ENCODE measurements at places on chromosomes 3 and 15.

- DNase-seq: no peak
Measured at GRCh38 chr3:59566481-59566975, 516.7 kb upstream of the CFAP20DC start.

GRCh38 chr15:100241572-100242482 lies 99.9 kb downstream of the ADAMTS17 start:
- DNase-seq: no peak

DNA sequence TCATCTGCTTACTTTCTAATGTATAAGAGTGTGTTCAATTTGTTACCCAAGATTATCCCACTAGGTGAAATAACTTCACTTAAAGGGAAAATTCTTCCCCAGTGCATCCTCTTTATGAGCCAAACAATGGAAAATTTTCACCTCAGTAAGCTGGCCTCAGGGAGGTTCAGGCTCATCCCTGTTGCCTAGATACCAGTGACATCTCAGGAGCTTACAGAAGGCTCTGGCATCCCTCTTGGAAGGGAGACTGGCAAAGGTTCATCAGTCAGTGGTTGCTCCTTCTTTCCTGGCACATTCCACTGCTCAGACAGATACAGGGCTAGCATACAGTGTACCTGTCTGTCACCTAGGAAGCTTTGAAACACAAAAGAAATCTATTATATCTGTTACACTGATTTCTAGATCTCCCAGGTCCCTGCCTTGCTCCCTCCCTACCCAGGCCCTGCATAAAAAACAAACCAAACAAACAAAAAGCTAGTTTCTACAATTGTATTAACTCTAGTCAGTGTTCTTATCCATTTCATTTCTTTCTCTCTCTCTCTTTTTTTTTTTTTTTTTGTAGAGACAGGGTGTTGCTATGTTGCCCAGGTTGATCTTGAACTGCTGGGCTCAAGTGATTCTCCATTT lies 1.7 kb downstream of the IP6K2 start:
- peak; percentile 7 for DNase-seq

- peak; percentile 69 for DNase-seq
Measured at GRCh38 chr15:93644595-93644994, 555.6 kb upstream of the RGMA start.

DNA sequence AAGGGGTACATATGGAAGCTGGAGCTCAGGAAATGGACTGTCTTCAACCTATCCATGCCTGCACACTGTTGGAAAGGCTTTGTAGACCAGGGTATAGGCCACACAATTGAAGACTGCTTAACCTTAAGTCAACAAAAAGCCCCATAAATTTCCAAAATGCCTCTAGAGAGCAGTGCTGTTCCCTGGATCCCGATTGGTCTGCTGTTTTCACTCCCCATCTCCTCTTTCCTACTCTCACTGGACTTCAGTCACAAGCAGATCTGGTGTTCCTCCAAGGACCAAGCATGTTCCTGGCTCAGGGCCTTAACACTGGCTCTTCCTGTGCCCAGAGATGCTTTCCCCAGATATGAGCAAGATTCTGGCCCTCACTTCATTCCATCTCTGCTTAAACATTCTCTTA lies 22.8 kb upstream of the LRRC34 start:
- DNase-seq: no peak

DNA sequence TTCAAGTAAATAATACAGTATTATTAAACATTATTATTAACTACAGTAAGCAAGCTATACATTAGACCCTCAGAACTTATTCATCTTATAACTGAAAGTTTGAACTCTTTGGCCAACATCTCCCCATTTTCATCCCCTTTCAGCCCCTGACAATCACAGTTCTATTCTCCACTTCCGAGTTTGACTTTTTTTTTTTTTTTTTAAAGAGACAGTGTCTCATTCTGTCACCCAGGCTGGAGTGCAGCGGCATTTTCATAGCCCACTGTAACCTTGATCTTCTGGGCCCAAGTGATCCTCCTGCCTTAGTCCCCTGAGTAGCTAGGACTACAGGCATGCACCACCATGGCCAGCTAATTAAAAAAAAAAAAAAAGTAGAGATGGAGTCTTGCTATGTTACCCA lies 41.3 kb upstream of the LRIG1 start:
- no peak for DNase-seq

DNA sequence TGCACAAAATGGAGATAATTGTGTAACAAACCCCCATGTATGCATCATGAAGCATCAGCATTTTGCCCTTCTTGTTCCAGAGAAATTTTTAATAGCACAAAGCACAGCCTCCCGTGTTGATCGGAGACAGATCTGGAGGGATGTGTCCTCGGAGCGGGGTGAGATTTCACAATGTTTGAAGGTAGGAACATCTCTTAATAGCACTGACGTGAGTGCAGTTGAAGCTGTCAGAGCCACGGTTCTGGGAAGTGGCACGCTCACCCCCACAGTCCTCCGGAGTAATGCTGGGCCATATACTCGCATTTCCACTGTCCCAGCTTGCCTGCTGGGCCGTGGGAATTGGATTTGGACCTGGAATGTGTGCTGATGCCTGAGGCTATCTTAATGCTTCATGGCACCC lies 24.1 kb downstream of the ARPP21 start:
- DNase-seq: no peak

DNA sequence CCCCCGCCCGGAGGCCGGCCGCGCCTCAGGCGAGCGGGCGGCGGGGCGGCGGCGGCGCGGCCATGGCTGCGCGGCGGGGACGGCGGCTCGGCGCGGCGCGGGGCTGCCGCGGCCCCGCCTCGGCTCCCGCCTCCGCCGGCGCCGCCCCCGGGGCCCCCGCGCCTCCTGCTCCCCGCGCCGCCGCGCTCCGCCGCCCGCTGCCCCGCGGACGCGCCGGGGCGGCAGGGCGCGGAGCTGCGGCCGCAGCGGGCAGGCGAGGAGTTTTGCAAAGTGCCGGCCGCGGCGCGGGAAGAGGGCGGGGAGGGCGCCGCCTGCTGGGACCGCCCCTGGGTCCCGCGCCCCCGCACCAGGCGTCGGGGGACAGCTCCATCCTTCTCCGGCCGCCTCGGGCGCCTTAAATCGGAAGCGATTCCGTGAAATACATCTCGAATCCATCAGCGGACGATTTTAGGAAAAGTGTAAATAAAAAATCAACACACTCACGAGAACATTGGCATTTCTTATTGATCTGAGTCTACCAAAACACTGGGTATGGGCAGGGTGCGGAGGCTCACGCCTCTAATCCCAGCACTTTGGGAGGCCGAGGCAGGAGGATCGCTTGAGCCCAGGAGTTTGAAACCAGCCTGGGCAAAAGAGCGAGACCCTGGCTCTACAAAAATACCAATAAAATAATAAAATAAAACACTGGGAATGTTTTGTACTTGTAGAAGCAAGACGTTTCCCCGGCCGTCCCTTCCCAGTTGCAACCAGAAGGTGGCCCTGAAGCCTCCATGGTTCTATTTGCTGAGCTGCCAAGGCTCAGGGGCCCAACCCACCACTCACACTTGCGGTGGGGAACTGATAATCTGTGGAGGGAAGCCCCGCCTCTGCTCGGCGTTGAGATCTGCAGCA lies 136.9 kb downstream of the NUP210 start:
- DNase-seq: no peak

- DNase-seq: no peak
Measured at GRCh38 chr3:150757768-150758167, 5.2 kb downstream of the SIAH2 start.

DNA sequence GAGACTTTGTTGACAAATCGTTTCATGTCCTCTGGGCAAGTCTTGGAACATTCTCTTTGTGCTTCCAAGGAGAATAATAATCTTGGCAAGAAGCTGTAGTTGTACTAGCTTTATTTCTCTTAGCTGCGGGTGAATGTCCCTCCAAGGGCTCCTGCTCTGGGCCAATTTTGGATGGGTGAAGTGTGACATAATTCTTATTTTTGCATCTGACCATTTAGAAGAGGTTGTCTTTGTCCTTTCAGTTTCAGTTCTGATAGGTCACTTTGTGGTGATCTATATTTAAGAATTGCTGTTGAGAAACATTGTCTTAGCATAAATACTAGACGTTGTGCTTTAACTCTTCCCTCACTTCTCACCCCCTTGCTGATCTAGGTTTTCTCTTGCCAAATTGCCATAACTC lies 164.8 kb upstream of the RORA start:
- no peak for DNase-seq

DNA sequence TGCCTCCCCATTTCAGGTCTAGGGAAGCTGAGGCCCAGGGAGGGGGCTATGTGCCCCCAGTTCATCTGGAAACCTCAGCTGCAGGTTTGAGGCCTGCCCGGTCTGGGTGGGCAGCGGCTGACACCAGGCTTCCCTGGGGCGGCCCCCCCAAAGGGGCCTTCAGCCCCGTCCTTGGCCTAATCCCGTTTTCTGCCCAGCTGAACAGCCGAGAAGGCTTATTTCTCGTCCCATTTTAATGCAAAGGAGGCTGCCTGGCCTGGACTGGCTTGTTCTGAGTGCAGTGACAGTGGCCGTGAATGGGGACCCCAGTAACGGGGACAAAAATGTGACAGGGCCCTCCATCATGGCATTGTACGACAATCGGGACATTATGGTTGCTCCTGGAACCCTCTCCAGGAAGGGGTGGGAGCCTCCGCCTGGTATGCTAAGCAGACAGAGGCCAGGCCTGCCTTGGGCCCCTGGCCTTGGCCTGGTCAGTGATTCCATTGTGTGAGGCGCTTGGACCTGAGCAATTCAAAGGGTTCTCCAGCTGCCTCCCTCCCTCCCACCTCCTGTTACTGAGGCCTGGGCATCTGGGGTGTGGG lies 93.9 kb downstream of the WNT7A start:
- DNase-seq: no peak

- no peak for DNase-seq
Measured at GRCh38 chr15:66775127-66776105, 73.4 kb downstream of the SMAD6 start.

- no peak for DNase-seq
Measured at GRCh38 chr3:144073698-144074097, 102.1 kb downstream of the DIPK2A start.

DNA sequence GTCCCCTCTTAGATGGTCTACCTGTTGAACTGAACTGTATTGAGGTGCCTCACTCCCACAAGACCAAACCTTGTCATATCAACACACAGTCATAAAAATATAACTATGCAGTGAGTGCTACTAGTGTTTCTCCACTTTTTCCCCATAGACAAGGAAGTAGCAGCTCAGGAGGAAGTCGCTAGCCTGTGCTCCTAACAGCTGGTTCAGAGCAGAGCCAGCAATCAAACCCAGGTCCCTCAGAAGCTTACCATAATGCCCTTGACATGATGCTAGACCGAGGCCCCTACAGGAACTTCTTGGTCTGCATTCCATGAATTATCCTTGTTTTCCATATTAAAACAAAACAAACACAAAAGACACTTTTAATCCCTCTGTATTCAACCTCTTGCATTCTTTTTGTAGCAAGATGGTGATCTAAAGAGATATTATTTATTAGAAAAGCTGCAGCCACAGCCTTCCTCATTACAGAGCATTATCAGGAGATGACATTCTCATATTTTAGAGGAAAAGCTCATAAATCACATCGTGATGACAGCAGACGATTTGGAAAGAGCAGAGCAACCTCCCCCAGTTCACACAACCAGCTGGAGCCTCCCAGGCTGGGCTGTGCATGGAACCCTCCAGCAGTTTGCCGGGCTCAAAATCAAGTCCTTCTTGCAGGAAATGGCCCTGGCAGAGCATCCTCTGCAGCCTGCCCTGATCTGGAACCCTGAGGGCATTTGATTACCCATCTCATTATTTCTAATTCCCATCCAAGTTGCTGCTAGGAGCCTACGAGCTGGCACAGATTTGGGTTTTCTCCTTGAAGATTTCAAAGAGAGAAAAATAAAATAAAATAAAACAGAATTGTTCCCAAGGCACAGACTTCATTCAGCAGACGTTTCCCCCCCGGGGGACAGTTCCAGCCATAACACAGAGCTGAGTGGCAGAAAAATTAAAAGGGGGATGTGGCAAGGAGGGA lies 118.8 kb downstream of the SRGAP3 start:
- peak; percentile 74 for DNase-seq

GRCh38 chr3:191234216-191234615 lies 35.2 kb downstream of the OSTN start:
- no peak for DNase-seq

DNA sequence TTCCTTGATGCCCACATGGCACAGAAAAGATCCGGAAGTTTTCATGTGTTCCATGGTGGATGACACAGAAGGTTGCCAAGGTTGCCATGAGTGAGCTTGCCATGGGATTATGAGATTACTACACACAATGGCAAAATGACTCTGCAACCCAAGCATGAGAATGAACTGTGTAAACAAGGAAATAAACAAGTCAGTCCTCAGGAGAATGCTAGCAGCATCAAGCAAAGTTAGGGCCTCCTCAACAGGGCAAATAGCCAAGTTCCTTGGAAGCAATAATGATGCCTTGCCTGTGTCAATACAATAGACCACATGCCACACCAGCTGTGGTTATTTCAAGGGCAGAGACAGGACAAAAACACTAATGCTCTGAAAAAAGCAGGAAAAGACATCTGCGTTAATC lies 41.8 kb downstream of the AQR start:
- DNase-seq: peak; percentile 4

DNA sequence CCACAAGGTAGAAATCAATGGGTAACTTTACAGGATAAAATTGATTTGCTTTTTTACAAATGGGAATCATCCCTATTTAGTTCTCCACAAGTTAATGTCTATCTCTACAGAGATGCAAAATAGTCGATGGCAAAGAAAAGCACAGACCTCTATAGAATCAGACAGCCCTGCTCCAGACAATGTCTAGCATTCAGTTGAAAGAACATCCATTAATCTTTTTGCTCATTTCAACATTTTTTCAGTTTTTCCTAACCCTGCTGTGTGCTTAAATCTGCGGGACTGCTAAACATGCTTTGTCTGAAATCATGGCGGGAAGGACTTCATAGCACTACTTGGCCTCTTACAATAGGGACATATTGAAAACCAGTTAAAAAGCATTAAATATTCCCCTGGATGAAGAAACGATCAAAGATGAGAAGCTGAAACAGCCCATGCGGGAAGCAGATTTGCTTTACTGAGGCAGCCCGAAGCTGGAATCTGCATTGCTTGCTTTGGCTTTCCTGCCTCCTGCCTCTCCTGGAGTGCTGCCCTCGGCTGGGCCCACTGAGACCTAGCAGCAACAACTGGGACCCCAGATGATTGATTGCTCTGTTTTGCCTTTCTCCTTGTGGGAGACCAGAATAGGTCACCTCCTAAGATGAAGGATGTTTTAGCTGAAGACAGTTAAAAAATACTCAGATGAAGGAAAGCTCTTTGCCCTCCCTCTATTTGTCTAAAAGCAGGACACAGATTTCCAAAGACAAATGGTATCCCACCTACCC lies 38.5 kb upstream of the RASGRP1 start:
- no peak for DNase-seq

GRCh38 chr15:90184786-90185704 lies 16.1 kb upstream of the SEMA4B start:
- no peak for DNase-seq

DNA sequence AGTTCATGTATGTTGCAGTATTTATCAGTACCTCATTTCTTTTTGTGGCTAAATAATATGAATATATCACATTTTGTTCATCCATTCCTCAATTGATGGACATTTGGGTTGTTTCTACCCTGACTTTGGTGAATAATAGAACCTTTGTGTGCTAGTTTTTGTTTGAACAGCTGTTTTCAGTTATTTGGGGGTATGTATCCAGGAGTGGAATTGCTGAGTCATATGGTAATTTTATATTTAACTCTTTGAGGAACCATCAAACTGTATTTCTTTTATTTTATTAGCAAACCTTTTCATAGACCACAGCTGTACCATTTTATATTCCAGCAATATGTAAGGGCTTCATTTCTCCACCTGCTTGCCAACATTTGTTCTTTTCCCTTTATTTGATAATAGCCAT lies 38.4 kb upstream of the RBM5 start:
- DNase-seq: peak; percentile 4

GRCh38 chr15:56491110-56491722 lies 26.3 kb upstream of the MNS1 start:
- peak; percentile 86 for DNase-seq

- no peak for DNase-seq
Measured at GRCh38 chr3:111676211-111677006, 81.3 kb upstream of the ZBED2 start.
